SK-MEL-5 (cell line): ENCODE measurements at places on chromosomes 16 and 17.

DNA sequence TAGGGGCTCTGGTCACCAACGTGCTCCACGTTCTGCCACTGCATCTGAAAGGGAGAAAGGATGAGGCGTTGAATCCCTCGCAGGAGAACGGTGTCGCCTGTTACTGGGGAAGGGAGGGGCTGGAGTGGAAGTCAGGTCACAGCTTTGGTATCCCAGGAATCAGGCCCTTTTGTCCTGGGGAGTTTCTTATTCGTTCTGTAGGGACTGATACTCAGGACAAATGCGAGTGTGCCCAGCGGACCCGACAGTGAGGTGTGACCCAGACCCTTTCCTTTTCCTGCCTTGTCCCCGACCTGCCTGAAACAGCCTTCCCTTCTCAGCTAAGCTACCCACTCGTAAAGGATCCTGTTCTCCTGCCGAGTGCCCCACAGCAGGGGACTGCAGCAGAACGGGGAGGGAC is 177.5 kb downstream of the VPS53 start:
- no peak for DNase-seq

DNA sequence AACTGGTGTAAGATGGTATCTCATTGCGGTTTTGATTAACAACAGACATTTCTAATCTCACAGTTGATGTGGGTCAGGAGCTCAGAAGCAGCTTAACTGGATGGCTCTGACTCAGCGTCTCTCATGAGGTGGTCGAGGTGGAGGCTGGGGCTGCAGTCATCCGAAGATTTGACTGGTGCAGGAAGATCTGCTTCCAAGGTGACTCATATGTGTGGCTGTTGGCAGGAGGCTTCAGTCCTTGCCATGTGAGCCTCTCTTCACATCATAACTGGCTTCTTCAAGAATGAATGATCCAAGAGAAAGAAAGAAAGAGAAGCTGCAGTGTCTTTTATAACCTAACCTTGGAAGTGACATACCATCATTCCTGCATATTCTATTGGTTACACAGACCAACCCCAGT is 376.1 kb downstream of the SEC14L1 start:
- no peak for DNase-seq

GRCh38 chr16:59950431-59950830 is 1216.3 kb upstream of the GOT2 start:
- DNase-seq, result no peak

GRCh38 chr17:76271669-76272540 is 6.8 kb downstream of the UBALD2 start:
- no peak for DNase-seq

DNA sequence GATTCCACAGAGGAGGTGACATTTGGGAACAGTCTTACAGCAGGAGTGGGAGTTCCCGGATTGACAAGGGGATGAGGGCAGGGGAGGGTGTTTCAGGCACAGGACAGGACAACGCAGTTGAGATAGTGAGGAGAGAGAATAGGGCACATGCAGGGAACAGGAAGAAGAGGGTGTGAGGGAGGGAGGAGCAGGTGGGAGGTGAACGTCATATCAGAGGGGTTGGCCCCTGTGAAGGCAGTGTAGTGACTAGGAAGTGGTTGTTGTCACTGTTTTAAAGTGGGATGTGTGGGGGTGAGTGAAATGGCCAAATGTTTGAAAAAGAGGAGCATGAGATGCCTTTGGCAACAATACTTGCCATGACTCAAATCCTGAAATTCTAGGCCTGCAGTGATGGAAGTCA is 12.2 kb downstream of the PRKCB start:
- no peak for DNase-seq
